Naive thymus-derived CD4-positive, alpha-beta T cell (primary cell): ENCODE measurements at places on chromosomes 11 and 22.
A peak's percentile ranks its signal among the peaks of the same experiment; 100 is the strongest.

DNA sequence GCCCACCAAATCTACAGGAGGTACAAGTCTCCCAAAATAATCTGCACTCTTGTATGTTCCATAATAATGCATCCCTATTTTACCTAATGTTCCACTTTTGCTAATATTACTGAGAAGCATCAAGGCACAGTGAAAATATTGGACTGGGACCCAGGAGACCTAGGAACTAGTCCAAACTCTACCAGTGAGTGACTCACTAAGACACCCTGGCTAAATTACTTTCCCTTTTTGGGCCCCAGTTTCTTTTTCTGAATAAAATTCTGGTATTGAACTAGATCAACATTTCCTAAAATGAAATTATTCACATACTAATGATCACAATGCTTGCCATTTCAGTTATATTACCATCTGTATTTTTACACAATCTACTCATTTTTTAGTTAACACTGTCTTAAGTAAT is 19.6 kb downstream of the THAP12 start:
- no peak for DNase-seq

GRCh38 chr22:39408807-39409206 is 9.2 kb downstream of the TAB1 start:
- no peak for DNase-seq

GRCh38 chr11:61971248-61972111 is 4.0 kb upstream of the FTH1 start:
- no peak for DNase-seq

DNA sequence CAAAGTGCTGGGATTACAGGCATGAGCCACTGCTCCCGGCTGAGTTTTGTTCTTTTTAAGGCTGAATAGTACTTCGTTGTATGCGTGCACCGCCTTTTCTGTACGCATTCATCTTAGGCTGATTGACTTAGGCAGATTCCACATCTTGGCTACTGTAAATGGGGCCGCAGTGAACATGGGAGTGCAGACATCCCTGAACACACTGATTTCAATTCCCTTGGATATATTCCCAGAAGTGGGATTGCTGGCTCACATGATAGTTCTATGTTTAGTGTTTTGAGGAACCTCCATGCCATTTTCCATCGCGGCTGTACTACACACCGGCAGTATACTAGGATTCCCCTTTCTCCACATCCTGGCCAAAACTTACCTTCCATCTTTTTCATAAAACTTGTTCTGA is 10.4 kb upstream of the ZNF74 start:
- no peak for DNase-seq

GRCh38 chr22:34333285-34333684 is 413.0 kb upstream of the LARGE1 start:
- no peak for DNase-seq

GRCh38 chr22:43151251-43152002 is at the start of gene TSPO:
TSS of gene TSPO (plus strand) at chr22:43151559. CDS start at chr22:43159239, 7,680 bp downstream.
- peak; percentile 38 for DNase-seq

GRCh38 chr11:8671651-8672062 is 10.8 kb downstream of the TRIM66 start:
- DNase-seq = no peak

DNA sequence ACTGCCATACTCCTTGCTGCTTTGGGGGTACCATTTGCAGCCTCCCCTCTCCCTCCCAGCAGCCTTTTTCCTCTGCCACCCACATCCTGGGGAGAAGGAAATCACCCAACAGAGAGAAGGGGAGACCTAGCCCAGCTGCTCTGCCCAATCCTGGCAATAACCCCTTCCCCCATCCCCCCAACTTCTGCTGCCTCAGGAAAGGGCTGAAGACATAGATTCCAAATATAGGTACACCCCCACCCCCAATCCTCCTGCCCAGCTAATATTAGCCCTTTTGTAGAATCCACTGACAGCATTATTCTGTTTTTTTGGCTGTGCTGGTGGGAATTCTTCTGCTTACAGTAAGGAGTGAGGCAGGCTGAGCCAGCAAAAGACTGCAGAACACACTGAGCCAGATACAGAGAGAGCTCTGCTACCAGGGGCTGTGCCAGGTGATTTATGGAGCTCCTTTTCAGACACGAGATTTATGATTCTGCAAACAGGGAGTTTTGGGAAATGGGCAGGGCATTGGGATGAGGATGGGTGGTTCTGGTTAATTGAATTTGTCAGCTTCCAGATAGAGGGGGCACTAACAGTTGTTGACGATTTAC is 164.0 kb downstream of the TENM4 start:
- DNase-seq = no peak

GRCh38 chr11:115535781-115536180 is 31.6 kb upstream of the CADM1 start:
- DNase-seq = no peak

DNA sequence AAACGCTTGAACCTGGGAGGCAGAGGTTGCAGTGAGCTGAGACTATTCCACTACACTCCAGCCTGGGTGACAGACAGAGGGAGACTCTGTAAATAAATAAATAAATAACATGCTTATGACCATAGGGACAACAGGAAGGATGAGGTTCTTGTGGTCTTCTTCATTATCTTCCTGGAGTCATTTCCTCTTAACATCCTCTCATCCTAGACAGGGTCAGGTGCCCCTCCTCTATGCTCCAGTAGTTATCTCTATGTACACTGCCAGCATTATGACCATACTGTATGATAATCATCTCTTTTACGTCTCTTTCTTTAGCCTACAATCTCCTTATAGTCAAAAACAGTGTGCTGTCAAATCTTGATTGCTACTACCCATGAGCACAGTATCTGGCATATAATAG is 17.7 kb downstream of the RAB30 start:
- no peak for DNase-seq

- DNase-seq = no peak
Measured at GRCh38 chr22:43821606-43822425, 9.7 kb upstream of the EFCAB6 start.

DNA sequence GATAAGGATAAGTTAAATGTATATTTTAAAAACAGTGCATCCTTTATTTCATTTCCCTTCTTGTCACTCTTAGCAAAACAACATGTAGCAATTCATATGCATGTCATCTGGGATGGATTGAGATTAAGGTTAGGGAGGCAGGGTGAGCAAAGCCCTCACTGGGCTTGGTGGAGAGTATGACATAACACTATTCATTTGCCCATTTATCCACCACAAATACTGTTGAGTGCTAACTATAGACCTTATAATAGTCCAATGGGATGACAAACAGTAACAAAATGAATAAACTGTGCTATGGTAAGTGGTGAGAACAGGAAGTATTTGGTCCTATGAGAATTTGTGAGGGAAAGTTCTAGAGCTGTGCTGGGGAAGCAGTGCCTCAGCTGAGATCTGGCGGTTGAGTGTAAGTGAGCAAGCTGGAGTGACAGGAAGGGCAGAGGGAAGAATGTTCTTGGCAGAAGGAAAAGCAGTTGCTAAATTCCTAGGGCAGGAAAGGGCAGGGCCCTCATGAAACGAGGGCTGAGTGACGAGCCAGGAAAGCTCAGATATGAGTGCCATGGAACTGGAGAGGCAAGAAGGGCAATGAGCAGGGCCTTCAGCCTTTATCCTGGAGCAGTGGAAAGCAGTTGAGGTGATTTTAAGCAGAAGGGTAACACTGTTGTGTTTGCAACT is 6.7 kb downstream of the HSD17B12 start:
- DNase-seq = no peak

DNA sequence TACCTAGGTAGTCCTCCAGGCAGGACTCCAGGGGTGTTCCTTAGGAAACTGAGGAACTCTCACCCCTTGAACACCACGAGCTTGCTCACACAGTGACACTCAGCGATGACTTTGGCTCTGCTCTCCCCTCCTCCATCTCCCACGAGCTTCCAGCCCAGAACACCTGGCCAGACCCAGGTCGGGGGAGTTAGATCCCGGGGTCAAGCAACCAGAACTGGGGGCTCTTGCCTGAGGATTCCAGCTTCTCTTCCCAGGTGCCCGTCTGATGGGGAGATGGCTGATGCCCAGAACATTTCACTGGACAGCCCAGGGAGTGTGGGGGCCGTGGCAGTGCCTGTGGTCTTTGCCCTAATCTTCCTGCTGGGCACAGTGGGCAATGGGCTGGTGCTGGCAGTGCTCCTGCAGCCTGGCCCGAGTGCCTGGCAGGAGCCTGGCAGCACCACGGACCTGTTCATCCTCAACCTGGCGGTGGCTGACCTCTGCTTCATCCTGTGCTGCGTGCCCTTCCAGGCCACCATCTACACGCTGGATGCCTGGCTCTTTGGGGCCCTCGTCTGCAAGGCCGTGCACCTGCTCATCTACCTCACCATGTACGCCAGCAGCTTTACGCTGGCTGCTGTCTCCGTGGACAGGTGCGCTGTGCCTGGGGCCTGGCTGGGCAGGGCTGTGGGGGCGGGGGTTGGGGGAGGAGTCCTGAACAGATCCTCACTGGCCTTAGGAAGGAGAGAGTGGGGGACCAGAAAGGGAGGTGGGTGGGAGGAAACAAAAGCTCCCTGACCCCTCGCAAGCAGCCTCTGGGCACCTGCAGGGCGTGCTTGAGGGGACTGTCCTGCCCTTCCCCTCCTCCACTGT is at the start of gene GALR3:
TSS of gene GALR3 (plus strand) at position 249 of the 852 bp plus-strand sequence. CDS start at position 274, 25 bp downstream.
- DNase-seq = no peak

- DNase-seq = no peak
Measured at GRCh38 chr22:36461665-36462649, 19.5 kb downstream of the TXN2 start.

DNA sequence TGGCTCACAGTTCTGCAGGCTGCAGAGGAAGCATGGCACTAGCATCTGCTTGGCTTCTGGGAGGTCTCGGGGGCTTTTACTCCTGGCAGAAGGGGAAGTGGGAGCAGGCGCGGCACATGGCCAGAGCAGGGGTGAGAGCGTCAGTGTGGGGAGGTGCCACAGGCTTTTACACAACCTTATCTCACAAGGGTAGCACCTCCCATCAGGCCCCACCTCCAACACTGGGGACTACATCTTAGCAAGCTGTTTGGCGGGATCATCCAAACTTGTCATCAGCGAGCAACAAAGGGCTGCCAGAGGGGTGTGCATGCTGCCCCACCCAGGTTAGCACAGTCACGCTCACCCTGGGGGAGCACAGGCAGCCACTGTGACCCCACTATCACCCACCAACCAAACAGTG is 18.9 kb upstream of the YPEL1 start:
- DNase-seq = no peak

DNA sequence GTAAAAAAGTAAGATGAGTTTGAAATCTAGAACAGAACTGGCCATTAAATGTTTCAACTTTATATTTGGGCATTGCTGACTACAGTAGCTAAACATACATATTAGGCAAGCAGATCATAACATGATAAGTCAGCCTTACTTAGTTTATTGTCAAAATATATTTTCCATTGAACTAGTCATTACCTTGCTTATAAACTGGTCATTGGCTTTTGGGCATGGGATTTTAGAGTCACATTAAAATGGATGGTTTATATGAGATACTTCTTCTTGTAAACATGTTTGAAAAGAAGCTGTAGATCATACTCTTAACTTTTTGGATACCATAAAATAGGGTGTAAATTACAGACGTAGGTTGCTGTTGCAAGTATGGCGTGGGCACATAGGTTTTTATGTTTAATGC is 2.7 kb downstream of the HIPK3 start:
- DNase-seq = no peak

GRCh38 chr11:61091373-61092279 is 10.7 kb upstream of the CD5 start:
- DNase-seq = no peak

DNA sequence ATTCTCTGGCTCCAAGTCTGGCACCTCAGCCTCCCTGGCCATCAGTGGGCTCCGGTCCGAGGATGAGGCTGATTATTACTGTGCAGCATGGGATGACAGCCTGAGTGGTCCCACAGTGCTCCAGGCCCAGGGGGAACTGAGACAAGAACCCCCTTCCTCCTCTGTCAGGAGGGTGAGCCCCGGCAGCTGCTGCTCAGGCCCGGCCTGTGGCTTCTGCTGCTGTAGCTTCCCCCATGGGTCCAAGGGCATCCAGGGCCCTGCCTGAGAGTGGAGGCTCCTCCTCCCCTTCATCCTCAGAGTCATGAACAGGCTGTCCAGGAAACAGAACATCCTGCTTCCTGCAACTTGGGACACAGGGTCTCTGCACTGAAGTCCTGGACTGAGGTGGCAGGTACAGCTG is 113.6 kb downstream of the VPREB1 start:
- DNase-seq = no peak

DNA sequence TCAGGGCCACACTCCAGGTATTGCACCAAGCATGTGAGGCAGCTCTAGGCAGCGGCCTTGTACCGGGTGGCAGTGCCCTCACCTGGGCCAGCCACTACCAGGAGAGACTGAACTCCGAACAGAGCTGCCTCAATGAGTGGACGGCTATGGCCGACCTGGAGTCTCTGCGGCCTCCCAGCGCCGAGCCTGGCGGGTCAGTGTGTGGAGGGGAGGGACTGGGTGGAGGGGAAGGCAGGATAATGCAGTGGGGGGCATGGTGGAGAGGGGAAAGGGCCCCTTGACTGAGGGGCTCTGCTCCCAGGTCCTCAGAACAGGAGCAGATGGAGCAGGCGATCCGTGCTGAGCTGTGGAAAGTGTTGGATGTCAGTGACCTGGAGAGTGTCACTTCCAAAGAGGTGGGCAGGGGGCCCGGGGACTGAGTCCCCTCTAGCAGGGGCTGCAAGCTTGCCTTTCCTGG is 4.2 kb downstream of the SSH3 start:
- DNase-seq = no peak

GRCh38 chr11:100208207-100208606 is 478.9 kb upstream of the ARHGAP42 start:
- no peak for DNase-seq

- DNase-seq = no peak
Measured at GRCh38 chr11:37072538-37073055, 474.6 kb upstream of the RAG2 start.
